A549 treated with DMSO at 1 μM for 4 hours (cell line): ENCODE measurements at places on chromosomes 4 and X. TPM values are rescaled to one million over a fixed set of nuclear protein-coding genes. Genes with fewer than 3 reads are reported as not detected.

The CLDN22 gene
- not detected in 5 replicates for total RNA-seq

The TMEM35A gene
- total RNA-seq = not detected in 5 replicates

The GYPB gene
- total RNA-seq = not detected in 5 replicates

The ADH1C gene
- not detected in 5 replicates for total RNA-seq

The PABPC1L2B gene
- total RNA-seq = not detected in 5 replicates

The TBX22 gene
- not detected in 5 replicates for total RNA-seq

The VCX3B gene
- total RNA-seq = not detected in 5 replicates

The IL2 gene
- not detected in 5 replicates for total RNA-seq
